Endothelial cell of coronary artery (primary cell): ENCODE measurements at places on chromosomes 5 and 9. TPM values are rescaled to one million over a fixed set of nuclear protein-coding genes. Genes with fewer than 3 reads are reported as not detected.

Gene ADAMTS12
- 0.09 and 16.9 TPM in 2 replicates for total RNA-seq

Gene FOXI1
- total RNA-seq = under 0.01 TPM in 1 of 2 replicates, not detected in the other

Gene ROPN1L
- 0.28 and 0.45 TPM in 2 replicates for total RNA-seq

Gene ZNF484
- 11.9 and 13.0 TPM in 2 replicates for total RNA-seq

Gene CAMLG
- 37.5 and 52.8 TPM in 2 replicates for total RNA-seq

Gene ENTPD2
- not detected in 2 replicates for total RNA-seq

Gene PCDHGB5
- total RNA-seq = 12.7 and 14.3 TPM in 2 replicates

Gene COL15A1
- under 0.01 TPM in 1 of 2 replicates, not detected in the other for total RNA-seq

Gene YIPF5
- 75.8 and 103 TPM in 2 replicates for total RNA-seq

Gene WASHC1
- 4.9 and 5.6 TPM in 2 replicates for total RNA-seq

Gene IFNB1
- total RNA-seq = not detected in 2 replicates
